ENCODE measurements at places on chromosomes 12 and 14.

DNA sequence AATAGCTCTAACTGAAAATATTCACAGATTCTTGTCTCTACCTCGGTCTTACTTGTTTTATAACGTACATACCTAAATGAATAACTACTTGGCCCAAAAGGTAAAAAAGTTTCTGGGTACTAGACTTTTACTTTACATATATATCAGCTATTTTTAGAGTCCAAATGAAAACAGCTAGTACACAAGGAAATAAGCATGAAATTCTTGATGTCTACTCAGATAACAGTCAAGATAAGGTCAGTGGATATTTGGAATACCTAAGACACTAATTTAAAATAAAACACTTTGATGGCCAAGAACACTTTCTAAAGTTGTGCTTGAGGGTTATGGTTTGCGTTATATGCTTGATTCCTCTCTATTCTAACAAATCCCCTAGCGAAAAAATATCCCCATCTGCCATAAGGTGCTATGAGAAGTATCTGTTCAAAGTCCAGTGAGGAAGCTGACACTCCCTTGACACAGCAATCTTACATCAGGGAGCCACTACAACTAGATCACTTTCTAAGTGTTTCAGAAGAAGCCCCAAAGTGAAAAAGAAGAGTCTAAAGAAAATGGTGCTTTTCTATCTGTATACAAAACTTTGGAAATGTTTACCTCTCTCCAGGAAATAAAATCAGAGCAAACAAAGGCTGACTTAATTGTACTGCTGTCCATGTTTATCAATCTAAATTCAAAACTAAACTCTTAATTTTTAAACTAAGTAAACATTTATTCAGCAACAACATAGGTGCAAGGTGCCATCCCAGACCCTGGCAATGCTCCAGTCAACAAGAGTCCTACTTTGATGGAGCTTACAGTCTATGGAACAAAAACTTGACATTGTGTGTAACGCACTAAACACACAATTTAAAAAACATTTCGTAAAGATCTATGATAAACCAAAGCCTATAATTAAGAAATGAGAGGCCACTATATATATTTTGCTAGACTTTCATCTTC lies 11.7 kb downstream of the PTPN21 start:
- no peak for DNase-seq

- no peak for DNase-seq
Measured at GRCh38 chr14:104917993-104918392, 6.7 kb upstream of the PLD4 start.

GRCh38 chr12:65415826-65416225 lies 137.3 kb downstream of the MSRB3 start:
- DNase-seq: no peak

DNA sequence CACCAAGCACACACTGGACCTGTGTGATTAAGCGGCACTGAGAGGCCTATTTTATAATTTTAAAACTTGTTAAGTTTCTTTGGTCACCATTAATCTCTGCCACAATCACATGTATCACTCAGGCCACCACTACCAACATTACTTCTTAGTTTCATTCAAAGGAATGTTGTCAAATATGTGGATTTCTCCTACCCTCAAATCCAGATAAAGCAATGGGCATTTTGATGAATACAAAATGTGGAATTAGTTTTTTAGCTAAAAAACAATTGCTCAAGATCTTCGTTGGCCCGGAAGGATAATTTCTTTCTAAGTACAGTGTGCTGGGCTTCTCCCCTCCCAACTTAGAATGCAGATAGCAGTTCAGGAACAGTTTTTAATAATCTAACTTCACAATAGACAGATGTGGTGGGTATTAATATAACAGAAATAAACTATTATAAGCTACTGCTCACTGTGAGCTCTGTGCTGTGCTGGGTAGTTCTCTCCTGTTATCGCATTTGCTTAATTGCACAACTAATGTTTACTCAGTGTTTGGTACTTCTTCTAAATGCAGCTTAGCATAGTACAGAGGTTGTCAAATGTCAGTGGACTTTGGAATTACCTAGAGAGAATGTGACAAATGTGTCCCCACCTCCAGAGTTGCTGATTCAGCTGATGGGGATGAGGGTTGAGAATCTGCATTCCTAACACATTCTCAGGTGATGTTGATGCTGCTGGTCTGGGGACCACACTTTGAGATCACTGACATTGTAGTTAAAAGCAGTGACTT lies 266.7 kb upstream of the AMIGO2 start:
- DNase-seq: no peak

GRCh38 chr14:69321601-69322330 lies 61.8 kb downstream of the GALNT16 start:
- DNase-seq: no peak

- DNase-seq: no peak
Measured at GRCh38 chr14:51357250-51357649, 117.2 kb downstream of the TMX1 start.

GRCh38 chr12:124688356-124688992 lies 121.1 kb upstream of the NCOR2 start:
- no peak for DNase-seq

DNA sequence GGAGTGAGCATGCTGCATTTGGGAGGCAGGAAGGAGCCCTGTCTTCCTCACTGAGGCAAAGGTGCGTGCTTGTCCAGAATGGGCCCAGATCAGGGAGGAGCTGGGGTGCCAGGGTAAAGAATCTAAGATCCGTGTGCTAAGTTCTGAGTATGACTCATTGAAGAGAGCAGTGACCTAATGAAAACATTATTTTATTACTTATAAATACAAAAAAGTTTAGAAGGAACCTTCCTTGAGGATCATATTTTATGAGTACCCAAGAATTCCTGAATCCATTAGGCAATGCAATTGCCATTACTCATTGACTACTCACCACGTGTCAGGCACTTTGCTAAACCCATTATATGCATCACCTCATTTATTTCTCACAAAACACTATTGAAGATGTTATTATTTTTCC lies 264.7 kb downstream of the EGLN3 start:
- no peak for DNase-seq

DNA sequence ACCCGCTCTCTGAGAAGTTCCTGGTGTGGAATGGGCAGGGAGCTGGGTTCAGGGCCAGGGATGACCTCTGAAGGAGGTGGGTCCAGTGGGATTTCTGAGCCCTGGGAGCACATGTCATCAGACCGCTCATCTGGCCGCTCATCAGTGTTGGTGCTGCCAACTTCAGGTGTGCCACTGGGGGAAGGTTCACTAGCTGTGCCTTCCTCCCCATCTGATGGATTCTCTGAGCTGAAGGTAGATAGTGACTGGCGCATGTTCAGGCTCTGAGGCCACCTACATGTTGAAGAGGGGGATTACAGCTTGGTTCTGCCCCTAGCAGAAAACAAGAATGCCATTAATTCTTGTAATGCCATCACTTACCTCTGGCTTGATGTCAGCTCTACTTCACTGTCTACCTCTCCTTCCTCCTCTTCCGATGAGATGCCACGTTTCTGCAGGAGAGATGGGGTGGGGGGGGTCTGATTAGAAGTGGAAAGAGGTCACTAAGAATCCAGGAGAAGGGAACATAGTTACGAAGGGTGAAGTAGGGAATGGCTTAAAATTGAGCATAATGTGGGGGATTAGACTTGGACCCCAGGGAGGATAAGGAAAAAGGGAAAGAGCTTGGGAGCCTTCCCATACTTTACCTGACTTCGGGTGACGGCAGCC lies 17.2 kb downstream of the MAP3K12 start:
- peak; percentile 42 for DNase-seq

DNA sequence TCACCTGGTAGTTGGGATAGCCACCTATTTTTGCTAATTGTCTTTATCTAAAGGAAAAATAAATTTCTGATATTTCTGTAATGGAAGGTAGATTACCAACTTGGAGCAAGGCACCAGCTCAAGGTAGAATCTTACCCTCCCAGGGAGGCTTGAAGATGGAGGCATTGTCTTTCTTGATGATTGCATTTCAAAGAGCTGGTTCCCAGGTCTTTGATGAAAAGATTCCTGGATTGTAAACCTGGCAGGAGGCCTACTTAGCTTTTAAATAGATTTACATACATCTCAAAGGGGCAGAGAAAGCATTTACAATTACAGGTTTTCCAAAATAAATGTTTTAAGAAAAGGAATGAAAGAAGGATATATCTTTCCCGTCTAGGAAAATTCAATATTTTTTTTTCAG lies 729.2 kb downstream of the LRFN5 start:
- no peak for DNase-seq

GRCh38 chr12:109539508-109539907 lies 33.8 kb downstream of the MMAB start:
- DNase-seq: no peak

DNA sequence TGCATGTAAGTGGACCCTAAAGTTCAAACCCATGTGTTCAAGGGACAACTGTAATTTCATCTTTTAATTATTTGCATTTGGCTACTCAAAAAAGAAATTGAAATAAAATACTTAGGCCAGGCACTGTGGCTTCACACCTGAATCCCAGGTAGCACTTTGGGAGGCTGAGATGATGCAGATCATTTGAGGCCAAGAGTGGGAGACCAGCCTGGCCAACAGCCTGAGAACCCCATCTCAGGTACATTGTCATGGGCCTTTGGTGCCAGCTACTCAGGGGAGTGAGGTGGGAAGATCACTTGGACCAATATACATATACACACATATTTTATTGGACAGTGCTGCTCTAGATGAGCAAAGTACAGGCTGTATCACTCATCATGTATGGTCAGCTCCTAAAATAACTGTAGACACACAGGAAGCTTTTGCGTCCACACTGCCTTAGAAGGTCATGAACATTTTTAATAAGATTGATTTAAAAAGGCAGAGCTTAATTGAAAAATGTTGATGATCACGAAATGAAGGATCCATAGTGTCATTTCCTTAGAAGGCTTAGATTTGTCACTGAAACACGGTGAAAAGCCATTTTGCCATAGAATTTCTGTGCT lies 2.5 kb upstream of the ZCCHC8 start:
- no peak for DNase-seq

GRCh38 chr12:58367041-58367440 lies 425.7 kb downstream of the ATP23 start:
- DNase-seq: no peak

GRCh38 chr14:45679853-45680252 lies 426.9 kb upstream of the MIS18BP1 start:
- DNase-seq: no peak

DNA sequence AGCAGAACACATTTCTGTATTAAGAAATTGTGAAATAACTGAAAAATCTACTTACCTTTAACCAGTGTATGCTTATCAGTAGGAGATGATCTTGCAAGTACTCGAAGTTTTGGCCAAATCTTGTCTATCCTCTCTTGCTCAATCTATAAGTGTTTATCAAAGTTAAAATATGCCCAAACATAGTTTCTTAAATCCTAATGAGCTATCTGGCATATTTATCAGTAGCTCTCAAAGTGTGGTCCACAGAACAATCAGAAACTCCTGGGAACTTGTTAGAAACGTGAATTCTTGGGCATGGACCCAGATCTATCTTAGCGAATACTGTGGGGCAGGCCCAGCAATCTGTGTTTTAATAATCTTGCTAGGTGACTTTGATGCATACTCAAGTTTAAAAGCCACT lies 84.5 kb upstream of the POC1B start:
- DNase-seq: no peak

DNA sequence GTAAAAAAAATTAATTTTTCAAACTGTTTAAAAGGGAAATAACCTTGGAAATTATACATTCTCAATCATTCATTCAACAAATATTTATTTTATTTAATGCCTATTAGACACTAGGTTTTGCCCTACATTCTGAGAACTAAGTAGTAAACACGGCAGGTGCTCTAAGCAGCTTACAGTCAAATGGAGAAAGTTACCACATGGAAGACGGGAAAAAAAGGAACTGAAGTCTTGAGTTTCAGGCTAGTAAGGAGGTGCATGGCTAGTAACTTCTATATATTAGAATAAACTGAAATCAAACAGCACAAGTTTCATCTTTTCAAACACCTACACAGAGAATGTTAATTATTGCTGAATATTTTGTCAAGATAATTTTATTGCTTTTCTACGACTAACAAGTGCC lies 52.9 kb downstream of the C12orf42 start:
- no peak for DNase-seq

DNA sequence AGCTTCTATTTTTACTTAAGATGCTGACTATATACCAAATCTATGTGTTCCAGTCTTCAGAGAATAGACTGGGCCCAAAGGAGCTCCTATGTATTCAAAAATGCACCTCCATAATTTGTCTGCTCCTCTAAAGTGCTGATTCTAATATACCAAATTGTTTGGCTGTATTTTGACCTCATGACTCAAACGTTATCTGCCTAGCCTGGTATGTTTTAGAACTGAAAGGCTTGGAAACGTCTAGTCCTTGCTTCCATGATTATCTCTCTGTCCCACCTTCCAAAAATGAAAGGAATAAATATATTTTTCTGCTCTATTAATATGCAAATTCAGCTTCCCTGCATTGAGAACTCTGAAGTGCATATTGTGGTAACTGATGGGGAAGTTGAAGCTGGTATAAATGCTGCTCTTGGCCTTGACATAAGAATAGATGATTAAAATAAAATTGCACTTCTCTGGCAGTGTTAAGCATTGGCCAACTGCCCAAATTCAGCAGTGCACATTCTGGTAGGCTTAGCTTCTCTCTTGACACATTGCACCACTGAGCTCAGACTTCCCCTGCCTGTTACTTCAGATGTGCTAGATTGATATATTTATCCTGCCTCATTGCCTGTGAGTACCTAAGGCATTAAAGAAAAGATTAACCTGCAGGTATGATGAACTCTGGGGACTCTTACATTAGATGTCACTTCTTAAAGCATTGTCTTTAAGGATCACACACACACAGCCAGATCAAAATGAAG lies 882.3 kb downstream of the RPS29 start:
- peak; percentile 14 for DNase-seq

DNA sequence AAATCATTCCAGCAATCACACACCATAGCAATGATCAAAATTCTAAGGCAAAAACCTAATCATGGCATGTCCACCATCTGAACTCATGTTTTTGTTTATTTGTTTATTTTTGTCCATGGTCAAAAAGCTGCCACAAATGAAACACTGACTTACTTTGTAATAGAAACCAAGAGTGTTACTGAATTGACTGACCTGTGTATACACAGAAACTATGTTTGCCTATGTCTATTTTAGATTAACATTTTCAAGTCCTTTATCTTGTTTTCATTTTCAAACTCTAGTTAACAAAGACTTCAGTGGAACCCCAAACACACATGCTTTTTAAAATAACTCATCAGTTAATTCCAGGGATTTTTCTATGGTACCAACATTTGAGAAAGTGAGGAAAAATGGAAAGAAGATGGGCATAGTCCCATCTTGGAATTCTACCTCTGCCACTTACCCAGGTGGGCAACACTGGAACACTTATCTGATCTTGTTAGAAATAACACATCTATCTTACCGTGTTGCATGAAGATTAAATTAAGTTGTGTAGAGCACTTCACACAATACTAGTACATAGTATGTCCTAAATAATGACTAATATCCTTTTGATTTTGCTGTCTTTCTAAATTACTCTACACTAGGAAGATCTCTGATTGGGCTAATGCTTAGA lies 6.4 kb downstream of the LUM start:
- no peak for DNase-seq

DNA sequence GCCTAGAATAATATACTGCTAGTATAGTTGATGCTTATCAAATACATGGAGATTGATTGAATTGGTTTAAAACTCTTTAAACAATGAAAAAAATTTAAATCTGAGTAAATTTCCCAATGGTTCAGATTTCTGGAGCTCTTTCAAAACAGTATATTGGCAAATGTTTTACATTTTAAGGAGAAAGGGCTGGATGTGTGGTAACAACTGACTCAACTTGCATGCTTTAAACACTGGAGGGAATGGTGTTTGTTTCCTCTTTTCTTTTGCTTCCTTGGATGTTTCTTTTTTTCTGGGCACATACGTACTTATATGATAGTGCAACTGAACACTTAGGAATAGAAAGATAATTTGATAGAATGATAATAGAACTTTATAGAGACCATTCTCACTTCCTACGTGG lies 73.8 kb upstream of the RFX4 start:
- no peak for DNase-seq

GRCh38 chr14:102442241-102443211 lies 67.0 kb downstream of the ANKRD9 start:
- no peak for DNase-seq

All from D341Med (cell line).